ENCODE measurements at places on chromosomes 2 and 18. TPM values are rescaled to one million over a fixed set of nuclear protein-coding genes. Genes with fewer than 3 reads are reported as not detected.
A peak's percentile ranks its signal among the peaks of the same experiment; 100 is the strongest.

The RALB gene
- 47.9 TPM for total RNA-seq

GRCh38 chr2:71463342-71463654 lies 9.9 kb downstream of the DYSF start:
- H3K4me3 ChIP-seq: no peak overlapping the region
- no peaks in the 10 kb centered on the region for H3K36me3 ChIP-seq
- no peaks in the 10 kb centered on the region for H3K4me1 ChIP-seq
- no peak overlapping the region for H3K27ac ChIP-seq
- no peaks in the 10 kb centered on the region for H3K27me3 ChIP-seq
- DNase-seq: no peak

DNA sequence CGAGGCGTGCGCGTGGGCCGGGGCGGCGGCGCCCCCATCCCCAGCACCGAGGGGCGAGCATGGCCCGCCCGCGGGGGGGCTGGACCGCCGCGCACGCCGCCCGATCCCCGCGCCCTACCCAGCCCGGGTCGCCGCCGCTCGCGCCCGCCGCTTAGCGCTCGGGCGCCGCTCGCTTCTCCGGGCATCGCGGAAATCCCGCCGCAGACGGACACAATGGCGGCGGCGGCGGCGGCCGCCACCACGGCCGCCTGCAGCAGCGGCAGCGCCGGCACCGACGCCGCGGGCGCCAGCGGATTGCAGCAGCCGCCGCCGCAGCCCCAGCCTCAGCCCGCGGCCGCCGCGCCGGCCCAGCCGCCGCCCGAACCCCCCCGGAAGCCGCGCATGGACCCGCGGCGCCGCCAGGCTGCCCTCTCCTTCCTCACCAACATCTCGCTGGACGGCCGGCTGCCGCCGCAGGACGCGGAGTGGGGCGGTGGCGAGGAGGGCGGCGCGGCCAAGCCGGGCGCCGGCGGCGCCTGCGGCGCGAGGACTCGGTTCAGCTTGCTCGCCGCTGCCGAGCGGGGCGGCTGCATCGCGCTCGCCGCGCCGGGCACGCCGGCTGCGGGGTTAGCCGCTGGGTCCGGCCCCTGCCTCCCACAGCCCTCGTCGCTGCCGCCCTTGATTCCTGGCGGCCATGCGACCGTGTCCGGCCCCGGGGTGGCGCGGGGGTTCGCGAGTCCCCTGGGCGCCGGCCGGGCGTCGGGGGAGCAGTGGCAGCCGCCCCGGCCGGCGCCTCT lies 453 bp downstream of the CABLES1 start:
- peak overlapping the region; percentile 47 for H3K4me3 ChIP-seq
- H3K36me3 ChIP-seq: no peaks in the 10 kb centered on the region
- peak overlapping the region; percentile 61 for H3K27ac ChIP-seq
- H3K27me3 ChIP-seq: peaks cover 12% of the 10 kb centered on the region

GRCh38 chr18:55582325-55582724 lies 5.7 kb downstream of the TCF4 start:
- H3K4me3 ChIP-seq: no peak overlapping the region
- DNase-seq: no peak
- H3K4me1 ChIP-seq: no peaks in the 10 kb centered on the region

DNA sequence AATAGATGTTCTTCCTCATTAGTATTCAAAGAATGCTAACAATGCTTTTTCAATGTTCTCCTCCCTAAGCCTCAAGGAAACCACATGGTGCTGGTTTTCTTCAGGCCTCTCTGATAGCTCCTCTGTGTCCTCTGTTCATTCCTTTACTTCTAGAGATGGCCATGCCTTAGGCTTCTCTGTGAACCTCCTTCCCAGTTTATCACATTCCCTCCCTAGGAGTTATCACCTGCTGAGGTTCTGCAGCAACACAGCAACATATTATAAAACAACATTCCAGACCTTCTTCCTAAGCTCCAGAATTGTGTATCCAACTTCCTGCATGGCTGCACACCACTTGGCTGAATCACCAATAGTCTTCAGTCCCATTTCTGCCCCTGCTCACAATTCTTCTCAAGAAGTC lies 325.5 kb downstream of the IRS1 start:
- no peaks in the 10 kb centered on the region for H3K36me3 ChIP-seq
- no peak overlapping the region for H3K4me3 ChIP-seq
- no peaks in the 10 kb centered on the region for H3K4me1 ChIP-seq
- H3K27ac ChIP-seq: no peak overlapping the region
- DNase-seq: no peak
- H3K27me3 ChIP-seq: no peaks in the 10 kb centered on the region

- no peaks in the 10 kb centered on the region for H3K36me3 ChIP-seq
- no peaks in the 10 kb centered on the region for H3K27me3 ChIP-seq
- no peak overlapping the region for H3K4me3 ChIP-seq
- H3K27ac ChIP-seq: no peak overlapping the region
- H3K4me1 ChIP-seq: no peaks in the 10 kb centered on the region
These were observed 201.3 kb upstream of the DSEL start for GRCh38 chr18:67717800-67718199.

GRCh38 chr2:29751390-29751789 lies 170.0 kb downstream of the ALK start:
- H3K27ac ChIP-seq: no peak overlapping the region
- no peak for DNase-seq
- no peaks in the 10 kb centered on the region for H3K36me3 ChIP-seq
- no peak overlapping the region for H3K4me3 ChIP-seq
